ENCODE measurements at places on chromosomes 7 and 10. TPM values are rescaled to one million over a fixed set of nuclear protein-coding genes. Genes with fewer than 3 reads are reported as not detected.

Gene BTBD16
- 0.14 TPM for total RNA-seq

Gene MASTL
- 9.6 TPM for total RNA-seq

Gene PRTFDC1
- total RNA-seq = 14.4 TPM

Gene MICU1
- 57.6 TPM for total RNA-seq

Gene SFRP4
- total RNA-seq = 56.7 TPM

Gene CDHR1
- total RNA-seq = 0.14 TPM

Gene GBF1
- 34.7 TPM for total RNA-seq

Gene GDF2
- not detected for total RNA-seq

Gene FAM221A
- 3.7 TPM for total RNA-seq

Gene GOT1
- 13.2 TPM for total RNA-seq

Gene DAGLB
- total RNA-seq = 10.7 TPM

Gene CLDN3
- not detected for total RNA-seq

Gene JAKMIP3
- 0.60 TPM for total RNA-seq

Gene PTF1A
- not detected for total RNA-seq

Gene HOXA4
- 9.5 TPM for total RNA-seq

Gene ASIC3
- total RNA-seq = 1.5 TPM

Gene PDLIM1
- 134 TPM for total RNA-seq

Gene TUBAL3
- total RNA-seq = not detected

Gene DGKI
- 6.1 TPM for total RNA-seq

Gene CDK14
- total RNA-seq = 45.3 TPM

Gene IGFBP1
- total RNA-seq = not detected

Gene ZNF117
- 12.2 TPM for total RNA-seq

Gene CHST12
- total RNA-seq = 28.3 TPM

Gene HOXA1
- total RNA-seq = 0.71 TPM

Gene CLDN15
- 4.9 TPM for total RNA-seq

Gene MLLT10
- total RNA-seq = 34.0 TPM

Gene GDF10
- total RNA-seq = 1.5 TPM

Gene SPDYE11
- not detected for total RNA-seq

All from posterior vena cava (tissue), 2 donors.